ENCODE measurements at places on chromosomes 3 and 15.
A peak's percentile ranks its signal among the peaks of the same experiment; 100 is the strongest.

DNA sequence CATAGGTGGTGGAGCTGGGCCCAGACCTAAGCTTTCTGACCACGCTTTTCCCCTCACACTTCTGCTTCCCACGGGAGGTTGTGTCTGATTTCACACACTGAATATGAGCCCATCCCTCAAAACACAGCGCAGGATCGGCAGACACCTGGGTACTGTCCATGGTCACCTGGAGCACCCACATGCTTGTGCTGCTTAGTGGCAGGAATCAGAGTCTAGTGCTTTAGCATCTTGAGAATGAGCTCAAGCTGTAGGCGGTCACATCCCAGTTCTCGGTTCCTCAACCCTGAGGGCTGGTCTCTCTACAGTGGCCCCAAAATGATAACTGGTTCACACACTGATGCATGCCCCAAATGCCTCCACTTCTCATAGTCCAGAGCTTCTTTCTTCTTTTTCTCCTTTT is 111.0 kb downstream of the SEMA5B start:
- DNase-seq, result no peak

- DNase-seq, result peak; percentile 53
Observed at GRCh38 chr15:36778531-36778930, 199.1 kb downstream of the CDIN1 start.

DNA sequence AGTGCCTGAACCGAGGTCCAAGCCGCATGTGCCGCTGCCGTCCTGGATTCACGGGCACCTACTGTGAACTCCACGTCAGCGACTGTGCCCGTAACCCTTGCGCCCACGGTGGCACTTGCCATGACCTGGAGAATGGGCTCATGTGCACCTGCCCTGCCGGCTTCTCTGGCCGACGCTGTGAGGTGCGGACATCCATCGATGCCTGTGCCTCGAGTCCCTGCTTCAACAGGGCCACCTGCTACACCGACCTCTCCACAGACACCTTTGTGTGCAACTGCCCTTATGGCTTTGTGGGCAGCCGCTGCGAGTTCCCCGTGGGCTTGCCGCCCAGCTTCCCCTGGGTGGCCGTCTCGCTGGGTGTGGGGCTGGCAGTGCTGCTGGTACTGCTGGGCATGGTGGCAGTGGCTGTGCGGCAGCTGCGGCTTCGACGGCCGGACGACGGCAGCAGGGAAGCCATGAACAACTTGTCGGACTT is 7.1 kb downstream of the DLL4 start:
- DNase-seq, result no peak

- no peak for DNase-seq
Observed at GRCh38 chr3:189641776-189642175, 10.6 kb downstream of the TP63 start.

DNA sequence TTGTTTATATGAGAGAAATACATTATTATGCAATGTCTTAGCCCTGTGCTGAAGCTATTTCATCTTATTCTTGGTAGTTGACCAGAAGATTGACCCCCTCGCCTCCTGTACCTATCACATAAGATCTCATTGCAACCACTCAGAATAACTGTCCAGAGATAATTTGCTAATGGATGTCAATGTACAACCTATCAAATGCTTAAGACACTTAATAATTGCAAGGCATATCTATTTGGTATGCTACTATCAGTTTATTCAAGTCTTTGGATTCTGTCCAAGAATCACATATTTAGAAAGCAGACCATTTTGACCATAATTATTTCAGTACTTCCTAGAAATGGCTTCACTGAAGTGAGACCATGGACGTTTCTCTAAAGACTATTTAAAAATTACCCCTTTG is 241.6 kb downstream of the GAP43 start:
- DNase-seq, result no peak

- no peak for DNase-seq
Observed at GRCh38 chr3:60125686-60126085, 1075.9 kb upstream of the CFAP20DC start.

DNA sequence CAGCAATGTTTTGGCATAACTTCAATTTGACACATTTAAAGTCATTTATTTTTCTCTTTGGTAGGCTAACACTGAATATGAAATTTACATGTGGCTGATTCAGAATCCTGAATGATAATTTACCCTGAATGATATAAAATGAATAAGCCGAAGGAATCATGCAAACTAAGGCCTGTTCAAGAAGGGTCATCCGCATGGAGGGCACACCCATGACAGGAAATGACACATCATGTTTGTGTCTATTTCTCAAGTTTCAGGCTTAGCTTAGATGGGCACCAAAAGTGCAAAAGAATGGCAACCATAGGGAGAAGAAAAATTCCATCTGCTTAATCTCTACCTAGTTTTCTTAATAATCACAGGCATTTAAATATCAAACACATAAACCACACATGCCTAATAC is 141.5 kb downstream of the DUT start:
- no peak for DNase-seq

- no peak for DNase-seq
Observed at GRCh38 chr3:13718436-13718835, 161.4 kb downstream of the WNT7A start.

GRCh38 chr3:189404024-189404423 is 227.2 kb upstream of the TP63 start:
- DNase-seq, result no peak

DNA sequence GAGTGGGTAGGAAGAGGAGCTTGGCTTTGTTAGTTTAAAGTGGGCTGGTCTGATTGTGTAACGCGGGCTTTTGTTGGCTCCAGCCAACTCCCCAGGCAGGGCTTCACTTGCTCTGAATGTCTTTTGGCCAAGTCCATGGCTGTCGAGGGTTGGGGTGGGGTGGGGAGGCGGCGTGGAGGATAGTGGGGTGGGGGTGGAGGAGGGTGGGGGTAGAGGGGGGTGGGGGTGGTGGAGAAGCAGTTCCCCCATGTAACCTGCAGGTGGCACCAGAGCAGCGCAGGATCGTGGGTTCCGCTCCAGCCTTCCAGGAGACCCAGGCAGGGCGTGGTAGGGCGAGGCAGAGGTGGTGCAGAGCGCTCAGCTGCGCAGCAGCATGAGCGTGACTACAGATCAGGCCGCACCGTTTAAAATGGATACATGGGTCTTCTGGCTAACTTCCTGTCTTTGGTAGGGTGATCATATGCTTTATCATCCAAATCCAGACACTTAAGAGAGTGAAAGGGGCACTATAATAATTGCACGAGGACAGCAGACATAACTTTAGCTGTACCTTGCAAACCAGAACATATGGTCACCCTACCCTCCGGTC is 28.3 kb downstream of the GOLGA6A start:
- peak; percentile 77 for DNase-seq

DNA sequence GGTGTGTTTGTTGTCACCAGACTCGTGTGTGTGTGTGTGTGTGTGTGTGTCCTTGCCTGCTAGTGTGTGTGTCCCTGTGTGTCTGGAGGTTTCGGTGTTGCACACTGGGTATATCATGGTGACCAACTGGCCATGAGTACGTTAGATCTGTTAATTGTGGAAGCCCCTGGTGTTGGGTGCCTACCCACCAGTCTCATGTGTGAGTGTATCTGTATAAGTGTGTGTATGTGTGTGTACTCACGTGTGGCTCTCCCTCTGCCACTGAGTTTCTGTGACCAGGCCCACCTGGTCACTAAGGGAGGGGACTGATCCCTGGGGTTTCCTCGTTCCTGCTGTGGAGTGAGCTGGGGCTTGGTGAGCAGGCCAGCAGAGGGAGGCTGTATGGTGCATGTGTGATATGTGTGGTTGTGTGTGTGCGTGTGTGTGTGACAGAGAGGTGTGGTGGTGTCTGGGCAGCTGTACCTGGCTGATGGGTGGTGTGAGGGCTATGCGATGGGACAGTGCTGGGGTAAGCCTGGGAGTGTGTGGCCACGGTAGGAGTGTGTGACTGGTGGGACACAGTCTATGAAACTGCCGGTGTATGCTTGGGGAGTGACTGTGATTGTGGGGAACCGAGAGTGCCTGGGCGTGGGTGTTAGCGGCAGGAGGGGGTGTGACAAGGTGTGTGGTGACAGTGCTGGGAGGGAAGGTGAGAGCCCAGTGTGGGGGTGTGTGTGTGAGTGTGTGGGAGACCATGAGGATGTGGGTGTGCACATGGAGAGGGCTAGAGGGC is 1.8 kb downstream of the PRKCD start:
- DNase-seq, result no peak

DNA sequence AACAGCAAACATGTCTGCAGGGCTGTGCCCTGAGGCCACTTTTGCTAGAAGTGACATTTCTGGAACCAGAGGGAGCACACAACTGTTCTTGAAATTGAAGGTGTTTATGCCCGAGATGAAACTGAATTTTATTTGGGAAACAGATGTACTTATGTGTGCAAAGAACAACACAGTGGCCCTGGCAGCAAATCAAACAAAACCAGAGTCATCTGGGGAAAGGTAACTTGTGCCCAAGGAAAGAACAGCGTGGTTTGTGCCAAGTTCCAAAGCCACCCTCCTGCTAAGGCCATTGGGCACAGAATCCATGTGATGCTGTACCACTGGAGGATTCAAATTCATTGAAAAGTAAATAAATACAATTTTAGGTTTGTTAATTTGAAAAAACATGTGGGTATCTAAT is 31.2 kb upstream of the RARRES1 start:
- DNase-seq, result no peak

GRCh38 chr15:88028024-88028423 is 228.5 kb downstream of the NTRK3 start:
- DNase-seq, result no peak

GRCh38 chr15:48889925-48890324 is 12.0 kb downstream of the EID1 start:
- DNase-seq, result no peak

GRCh38 chr3:104564045-104564643 is 802.6 kb upstream of the ALCAM start:
- peak; percentile 23 for DNase-seq

GRCh38 chr15:95795386-95795785 is 535.1 kb upstream of the NR2F2 start:
- no peak for DNase-seq

- no peak for DNase-seq
Observed at GRCh38 chr3:31536497-31536896, 3.8 kb downstream of the STT3B start.

Data from astrocyte of the hippocampus (primary cell).